ENCODE measurements at places on chromosomes 12 and 14.

DNA sequence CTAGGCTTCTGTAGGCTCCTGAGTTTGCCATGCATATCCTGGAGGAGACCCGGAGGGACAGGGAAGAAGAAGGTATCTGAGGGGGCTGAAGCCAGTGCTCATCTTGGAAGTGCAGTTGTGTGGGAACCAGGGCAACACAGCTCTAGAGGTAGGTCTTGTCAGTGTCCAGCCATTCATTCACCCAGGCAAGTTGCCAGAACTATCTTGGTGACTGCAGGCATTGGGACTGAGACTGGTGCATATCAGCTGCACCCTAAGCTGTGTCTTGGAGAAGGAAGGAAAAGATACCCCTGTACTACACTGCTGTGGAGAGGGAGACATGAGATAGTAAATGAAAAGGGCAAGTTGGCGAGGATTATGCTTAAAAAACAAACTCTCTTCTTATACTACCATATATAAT, 4.9 kb upstream of the WIF1 start:
- DNase-seq = no peak

DNA sequence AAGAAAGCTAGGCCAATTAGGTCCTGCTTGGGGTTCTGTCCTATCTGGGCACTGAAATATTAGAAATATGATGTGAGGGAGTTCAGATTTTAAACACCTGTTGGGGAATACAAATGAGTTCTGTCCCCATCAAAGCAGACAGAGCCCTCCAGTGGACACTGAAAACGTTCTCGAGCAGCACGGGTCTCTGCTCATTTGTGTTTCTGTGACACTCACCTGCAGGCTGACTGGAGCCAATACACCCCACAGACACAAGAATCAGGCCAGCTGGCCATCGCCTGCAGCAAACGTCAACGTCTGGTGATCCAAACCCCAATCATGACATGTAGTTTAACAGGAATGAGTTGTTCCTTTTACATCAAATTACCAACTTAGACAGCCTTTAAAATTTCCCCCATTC, 493.4 kb upstream of the TMEM132C start:
- DNase-seq = no peak

- no peak for DNase-seq
Observed at GRCh38 chr14:68460541-68460940, 332.3 kb downstream of the ZFP36L1 start.

- no peak for DNase-seq
Observed at GRCh38 chr12:9135903-9136310, 20.2 kb upstream of the A2M start.

DNA sequence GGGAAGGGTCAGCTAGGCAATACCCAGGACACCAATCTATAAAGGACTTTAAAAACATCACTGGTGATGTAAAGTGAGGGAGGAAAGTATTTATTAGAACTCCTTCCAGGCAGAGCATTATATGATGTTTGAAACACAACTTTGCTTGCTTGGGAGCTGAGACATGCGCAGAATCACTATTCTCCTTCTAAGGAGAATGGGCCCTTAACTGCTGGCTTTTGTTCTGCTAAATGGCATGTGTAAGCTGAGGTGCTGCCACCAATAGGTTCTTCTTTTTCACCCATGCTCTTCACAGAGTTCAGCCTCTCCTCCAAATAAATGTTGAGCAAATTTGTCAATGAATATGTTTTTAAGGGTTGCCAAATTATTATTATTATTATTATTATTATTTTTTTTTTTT, 3.9 kb downstream of the STAC3 start:
- DNase-seq = no peak

DNA sequence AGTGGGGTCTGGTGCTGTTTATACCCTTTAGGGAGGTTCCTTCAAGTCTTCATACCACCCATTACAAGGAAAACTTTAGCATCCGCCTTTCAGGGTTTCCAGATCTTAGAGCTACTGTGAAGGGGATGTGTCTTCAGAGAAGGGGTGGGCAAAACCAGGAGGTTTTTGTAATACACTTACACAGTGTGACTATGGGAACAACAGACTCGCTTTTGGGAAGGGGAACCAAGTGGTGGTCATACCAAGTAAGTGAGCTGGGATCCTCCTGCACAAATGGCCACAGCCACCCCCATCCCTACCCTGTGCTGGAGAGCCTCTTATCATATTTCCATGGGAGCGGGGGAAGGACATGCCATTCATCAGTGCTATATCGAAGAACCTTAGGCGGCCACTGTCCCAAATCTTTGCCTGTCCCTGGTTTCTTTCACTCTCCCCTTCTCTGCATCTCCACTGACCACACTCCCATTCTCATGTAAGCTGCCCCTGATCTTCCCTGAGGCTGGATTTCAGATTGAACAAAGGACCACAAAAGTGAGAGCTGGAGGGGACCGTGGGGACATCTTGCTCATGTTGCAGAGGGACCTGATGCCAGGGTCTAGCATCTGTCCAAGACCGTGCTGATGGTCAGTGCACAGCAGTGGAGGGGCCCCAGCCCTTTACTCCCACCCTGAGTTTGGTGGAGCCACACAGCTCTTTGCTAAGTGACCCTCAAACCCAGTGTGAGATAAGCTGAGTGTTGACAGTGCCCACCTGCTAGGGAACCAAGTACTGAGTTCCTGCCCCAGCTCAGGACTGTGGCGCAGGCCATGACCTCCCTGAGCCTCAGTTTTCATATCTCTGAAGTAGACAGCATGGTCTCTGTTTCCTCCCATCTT, 51.4 kb downstream of the DAD1 start:
- no peak for DNase-seq

GRCh38 chr12:110073049-110073831, 24.9 kb upstream of the C12orf76 start:
- DNase-seq = no peak

- DNase-seq = no peak
Observed at GRCh38 chr12:27396216-27396815, 50.2 kb upstream of the SMCO2 start.

DNA sequence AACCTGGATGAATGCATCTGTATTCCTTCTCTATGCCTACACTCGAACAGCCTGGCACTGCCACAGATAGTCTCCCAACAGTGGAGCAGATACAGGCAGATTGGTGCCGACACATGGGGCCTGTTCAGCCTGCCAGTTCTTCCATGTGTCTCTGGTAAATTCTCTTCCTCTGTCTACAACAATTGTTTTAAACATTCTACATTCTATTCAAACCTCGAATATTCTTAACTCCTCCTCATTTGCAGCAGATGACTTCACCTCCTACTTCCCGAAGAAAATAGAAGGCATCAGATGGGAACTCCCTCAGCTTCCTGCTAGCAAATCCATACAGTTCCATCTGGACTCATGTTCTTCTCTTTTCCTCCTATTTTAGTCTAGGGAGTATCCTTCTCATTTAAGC, 43.1 kb upstream of the OTOGL start:
- no peak for DNase-seq

Data from T1000 (cell line).